ENCODE measurements at places on chromosomes 7 and 10. TPM values are rescaled to one million over a fixed set of nuclear protein-coding genes. Genes with fewer than 3 reads are reported as not detected.

HTRA1 gene
- 591 TPM for total RNA-seq

GNG11 gene
- 8.5 TPM for total RNA-seq

ACSM6 gene
- total RNA-seq = not detected

OPN4 gene
- not detected for total RNA-seq

PIK3CG gene
- total RNA-seq = 0.03 TPM

GPRIN2 gene
- not detected for total RNA-seq

PRKCQ gene
- not detected for total RNA-seq

TTYH3 gene
- 37.3 TPM for total RNA-seq

XRCC2 gene
- total RNA-seq = 1.2 TPM

C10orf105 gene
- total RNA-seq = under 0.01 TPM

MYL10 gene
- total RNA-seq = not detected

ANXA8 gene
- not detected for total RNA-seq

CYP2E1 gene
- total RNA-seq = 0.86 TPM

NFE2L3 gene
- 3.0 TPM for total RNA-seq

PRSS37 gene
- total RNA-seq = not detected

SPACDR gene
- total RNA-seq = 0.96 TPM

PPP1R17 gene
- not detected for total RNA-seq

NODAL gene
- total RNA-seq = not detected

HTR5A gene
- total RNA-seq = not detected

LOXL4 gene
- total RNA-seq = 138 TPM

FUOM gene
- 6.3 TPM for total RNA-seq

MMRN2 gene
- total RNA-seq = 6.2 TPM

NUDT1 gene
- total RNA-seq = 8.3 TPM

IPMK gene
- 8.5 TPM for total RNA-seq

LRRC18 gene
- not detected for total RNA-seq

ZC3HAV1 gene
- 39.7 TPM for total RNA-seq

AGAP9 gene
- 4.0 TPM for total RNA-seq

PSD gene
- 3.7 TPM for total RNA-seq

APBB1IP gene
- total RNA-seq = 0.26 TPM

PILRA gene
- total RNA-seq = not detected

TMEM130 gene
- total RNA-seq = 1.0 TPM

FOXK1 gene
- total RNA-seq = 43.7 TPM

FAM221A gene
- total RNA-seq = 1.5 TPM

ORAI2 gene
- total RNA-seq = 85.9 TPM

NUTM2E gene
- total RNA-seq = not detected

TACC2 gene
- total RNA-seq = 8.8 TPM

AFAP1L2 gene
- total RNA-seq = 1.2 TPM

GSTO2 gene
- total RNA-seq = 4.6 TPM

TMEM60 gene
- total RNA-seq = 11.7 TPM

FOXI2 gene
- total RNA-seq = not detected

TNKS2 gene
- 69.8 TPM for total RNA-seq

MMD2 gene
- not detected for total RNA-seq

NKX2-3 gene
- total RNA-seq = not detected

STEAP1 gene
- 62.2 TPM for total RNA-seq

TACR2 gene
- total RNA-seq = 0.20 TPM

CLCN1 gene
- total RNA-seq = 0.07 TPM

SPDYE16 gene
- not detected for total RNA-seq

NPC1L1 gene
- total RNA-seq = 0.07 TPM

RAB19 gene
- total RNA-seq = not detected

POU6F2 gene
- not detected for total RNA-seq

RADIL gene
- total RNA-seq = 0.13 TPM

COL17A1 gene
- 1.1 TPM for total RNA-seq

WDFY4 gene
- not detected for total RNA-seq
